ENCODE measurements at places on chromosomes 12 and 14.

- no peak for DNase-seq
These were observed 58.6 kb downstream of the TSPAN9 start for GRCh38 chr12:3135522-3136461.

GRCh38 chr14:89564286-89564957 is 147.4 kb upstream of the FOXN3 start:
- no peak for DNase-seq

DNA sequence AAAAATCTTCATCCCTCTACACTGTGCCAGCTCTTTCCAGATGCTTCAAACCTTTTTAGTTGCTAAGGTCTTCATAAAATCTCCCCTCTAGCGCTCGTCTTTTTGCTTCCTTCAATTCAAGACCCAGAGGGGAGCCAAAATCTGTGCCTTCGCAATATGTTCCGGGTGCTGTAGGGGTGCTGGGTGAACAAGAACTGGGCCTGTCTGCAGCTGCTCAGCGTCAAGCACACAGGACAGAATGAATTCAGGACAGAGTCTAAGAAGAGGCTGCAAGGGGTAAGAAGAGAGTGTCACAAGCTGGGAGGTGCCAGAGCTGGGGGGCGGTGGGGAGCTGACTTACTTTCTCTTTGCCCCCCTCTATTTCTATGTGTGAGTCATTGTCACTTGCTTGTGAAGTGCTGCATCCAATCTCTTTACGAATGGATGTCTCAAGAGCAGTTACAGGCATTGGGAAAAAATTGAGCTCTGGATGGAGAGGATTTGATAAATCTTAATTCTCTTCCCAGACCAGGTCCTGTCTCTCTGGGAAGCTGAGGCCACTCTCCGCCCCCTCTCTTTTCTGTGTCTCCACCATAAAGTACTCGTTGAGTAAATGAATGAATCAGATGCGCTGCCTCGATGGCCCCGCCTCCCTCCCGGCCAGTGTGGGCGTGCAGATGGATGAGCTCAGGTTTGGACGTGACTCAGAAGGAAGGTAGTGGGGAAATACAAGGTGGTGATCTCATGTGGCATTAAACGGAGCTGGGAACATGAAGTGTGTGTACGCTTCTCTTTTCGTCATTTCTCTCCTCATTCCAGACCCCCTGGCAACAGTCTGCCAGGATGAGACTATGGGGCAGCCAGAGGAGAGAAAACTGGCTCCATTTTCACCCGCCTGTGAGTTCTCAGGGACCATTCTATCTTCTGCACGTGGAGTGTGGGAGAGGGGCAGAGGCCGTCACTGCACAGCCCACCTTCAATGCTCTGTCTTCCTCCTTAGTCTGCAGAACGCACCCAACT is 91.3 kb downstream of the TSPAN9 start:
- peak; percentile 87 for DNase-seq

GRCh38 chr14:57687416-57687815 is 178.5 kb downstream of the SLC35F4 start:
- no peak for DNase-seq

DNA sequence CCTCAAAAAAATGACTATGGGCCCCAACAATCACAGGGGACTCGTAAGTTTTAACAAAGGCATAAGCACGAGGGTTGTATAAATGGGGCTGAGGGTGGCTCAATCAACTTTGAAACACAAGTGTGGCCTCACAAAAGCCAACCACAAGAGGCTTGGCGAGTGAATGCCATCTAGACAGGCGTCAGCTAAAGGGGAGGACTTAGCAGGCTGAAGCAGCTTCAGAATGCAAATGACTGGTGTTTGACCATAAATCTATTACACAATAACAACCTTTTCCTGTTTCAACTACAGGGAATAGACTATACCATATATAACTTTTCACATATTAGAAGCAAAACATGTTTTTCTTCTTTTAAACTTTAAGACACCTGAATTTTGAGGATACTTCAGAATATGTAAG is 777.9 kb downstream of the FSCB start:
- no peak for DNase-seq

- DNase-seq: no peak
These were observed 194.0 kb downstream of the ZFP36L1 start for GRCh38 chr14:68598621-68599447.

DNA sequence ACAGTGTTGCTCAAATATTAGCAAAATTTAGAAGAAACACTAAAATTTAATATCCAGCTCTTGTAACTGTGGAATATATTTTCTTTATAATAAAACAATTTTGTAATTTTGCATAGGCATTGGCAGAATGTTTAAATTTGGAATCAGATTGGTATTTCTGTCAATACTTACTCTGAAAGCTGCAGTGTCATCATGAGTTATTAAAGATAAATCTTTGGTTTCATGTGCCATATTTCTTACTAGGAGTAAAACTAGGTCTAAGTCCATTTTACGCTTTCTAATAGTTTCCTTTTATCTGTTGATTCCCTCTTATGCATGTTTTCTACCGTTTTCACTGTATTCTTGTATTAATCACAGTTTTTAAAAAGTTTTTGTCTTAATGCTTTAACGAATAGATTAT is 49.7 kb downstream of the CCDC91 start:
- DNase-seq: no peak

DNA sequence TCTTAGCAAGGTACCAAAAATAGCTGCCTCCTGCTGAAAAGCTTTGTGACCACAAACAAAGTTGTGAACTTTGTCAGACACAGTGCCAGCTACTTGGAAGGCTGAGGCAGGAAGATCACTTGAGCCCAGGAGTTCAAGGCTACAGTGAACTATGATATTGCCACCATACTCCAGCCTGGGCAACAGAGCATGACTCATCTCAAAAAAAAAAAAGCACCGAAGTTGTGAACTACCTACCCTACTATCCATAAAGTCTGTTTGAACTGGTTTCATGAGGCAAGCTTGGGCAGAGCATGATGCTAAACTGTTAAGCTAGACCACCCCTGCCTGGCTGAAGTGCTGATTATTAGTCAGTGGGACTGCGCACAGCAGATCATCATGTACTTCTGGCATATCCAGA is 75.5 kb downstream of the RAD52 start:
- no peak for DNase-seq

DNA sequence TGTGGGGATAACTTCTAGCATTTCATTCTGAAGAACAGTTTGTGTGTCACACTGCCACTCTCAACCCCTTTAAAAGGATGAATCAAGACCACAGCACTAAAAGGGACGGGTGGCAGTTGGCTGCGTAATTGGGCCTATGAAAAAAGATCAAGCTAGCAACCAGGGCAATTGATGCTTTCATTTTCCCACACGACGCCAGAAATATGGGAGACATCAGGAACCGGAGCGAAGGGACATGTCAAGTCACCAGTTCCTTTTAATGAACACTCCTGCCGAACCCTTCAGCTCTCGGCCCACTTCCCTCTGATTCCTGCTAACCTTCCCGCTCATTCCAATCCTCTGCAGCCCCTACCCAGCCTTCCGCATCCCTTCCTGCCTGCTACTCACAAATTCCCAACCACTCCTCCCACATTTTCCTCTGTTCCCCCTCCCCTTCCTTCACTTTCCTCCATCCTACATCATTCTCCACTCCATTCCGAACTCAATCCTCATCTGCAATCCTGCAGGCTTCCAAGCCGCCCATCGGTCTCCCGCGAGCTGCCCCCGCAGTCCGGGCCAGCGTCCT is 753 bp downstream of the CSRNP2 start:
- no peak for DNase-seq

DNA sequence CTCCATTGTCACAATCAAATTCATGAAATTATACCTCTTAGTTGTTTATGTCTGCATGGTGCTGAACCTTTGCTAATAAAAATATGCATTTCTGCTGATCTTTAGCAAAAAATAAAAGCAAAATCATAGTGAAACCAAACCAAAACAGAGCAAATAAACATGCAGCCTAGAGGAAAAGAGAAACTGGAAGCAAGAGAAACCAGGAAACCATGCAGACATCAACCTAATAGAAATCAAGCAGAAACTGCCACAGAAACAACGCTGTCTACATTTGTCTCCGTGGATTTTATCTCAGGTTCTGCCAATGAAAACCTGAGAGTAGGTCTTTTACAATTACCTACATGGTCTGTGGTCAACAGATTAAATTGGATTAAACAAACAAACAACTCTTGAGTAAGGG is 173.7 kb downstream of the SYT10 start:
- no peak for DNase-seq

DNA sequence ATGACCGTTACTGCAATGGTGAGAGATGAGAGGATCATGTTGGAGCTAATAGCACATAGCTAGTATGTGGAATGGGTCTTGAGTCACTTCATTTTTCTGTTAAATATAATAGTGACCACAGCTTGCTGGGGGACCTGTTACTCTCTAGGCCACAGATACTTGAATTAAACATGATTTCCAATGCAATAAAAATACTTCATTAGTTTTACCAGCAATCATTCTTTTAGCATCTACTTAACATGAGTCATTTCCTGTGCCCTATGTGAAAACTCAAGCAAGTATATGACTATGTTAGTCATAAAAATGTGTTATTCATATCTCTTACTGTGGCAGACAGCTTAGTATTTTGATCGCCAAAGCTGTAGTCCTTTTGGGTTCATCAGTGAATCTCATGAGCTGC is 798.8 kb downstream of the SLC16A7 start:
- DNase-seq: peak; percentile 92

DNA sequence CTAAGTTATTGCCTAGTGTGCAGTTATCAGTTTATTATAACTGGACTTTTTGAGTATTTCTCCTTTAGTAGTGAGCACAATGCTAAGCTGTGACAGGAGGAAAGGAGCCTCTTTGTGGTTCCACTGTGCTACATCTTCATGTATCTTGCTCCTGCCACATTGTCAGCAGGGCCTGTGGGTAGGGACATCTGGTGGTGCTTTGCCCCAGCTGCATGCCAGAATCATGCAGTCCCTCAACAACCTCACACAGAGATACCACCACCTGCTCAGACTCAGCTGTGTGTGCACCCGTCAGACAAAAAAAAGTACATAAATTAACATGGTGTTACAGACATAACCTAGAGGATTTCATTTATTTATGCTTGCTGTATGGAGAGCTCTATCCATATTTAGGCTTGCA is 51.1 kb downstream of the MIS18BP1 start:
- DNase-seq: no peak

DNA sequence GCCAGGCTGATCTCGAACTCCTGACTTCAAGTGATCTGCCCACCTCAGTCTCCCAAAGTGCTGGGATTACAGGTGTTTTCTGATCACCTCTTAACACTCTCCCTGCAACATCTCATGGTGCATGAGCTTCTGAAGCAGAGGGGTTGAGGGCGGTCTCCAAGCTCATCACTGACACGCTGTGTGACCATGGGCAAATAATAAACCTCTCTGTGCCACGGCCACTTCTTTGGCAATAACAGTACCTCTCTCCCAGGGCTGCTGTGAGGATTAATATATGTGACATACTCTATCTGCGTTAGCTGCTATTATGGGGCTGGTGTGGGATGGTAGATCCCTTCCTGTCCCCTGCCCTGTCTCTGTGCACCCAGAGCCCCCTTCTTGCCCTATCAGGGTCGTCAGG is 62.9 kb upstream of the LHX5 start:
- no peak for DNase-seq

- DNase-seq: no peak
These were observed 195.2 kb upstream of the CRY1 start for GRCh38 chr12:107288414-107289127.

DNA sequence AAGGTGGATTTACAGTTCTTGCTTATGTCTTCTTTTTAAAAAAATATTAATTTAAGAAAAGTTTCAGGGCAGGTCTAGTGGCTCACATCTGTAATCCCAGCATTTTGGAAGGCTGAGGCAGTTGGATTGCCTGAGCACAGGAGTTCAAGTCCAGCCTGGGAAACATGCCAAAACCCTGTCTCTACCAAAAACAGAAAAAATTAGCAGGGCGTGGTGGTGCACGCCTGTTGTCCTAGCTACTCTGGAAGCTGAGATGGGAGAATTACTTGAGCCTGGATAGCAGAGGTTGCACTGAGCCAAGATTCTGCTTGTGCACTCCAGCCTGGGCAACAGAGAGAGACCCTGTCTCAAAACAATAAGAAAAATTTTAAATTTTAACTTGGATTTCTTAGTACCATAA is 5.4 kb upstream of the TAS2R46 start:
- DNase-seq: no peak

DNA sequence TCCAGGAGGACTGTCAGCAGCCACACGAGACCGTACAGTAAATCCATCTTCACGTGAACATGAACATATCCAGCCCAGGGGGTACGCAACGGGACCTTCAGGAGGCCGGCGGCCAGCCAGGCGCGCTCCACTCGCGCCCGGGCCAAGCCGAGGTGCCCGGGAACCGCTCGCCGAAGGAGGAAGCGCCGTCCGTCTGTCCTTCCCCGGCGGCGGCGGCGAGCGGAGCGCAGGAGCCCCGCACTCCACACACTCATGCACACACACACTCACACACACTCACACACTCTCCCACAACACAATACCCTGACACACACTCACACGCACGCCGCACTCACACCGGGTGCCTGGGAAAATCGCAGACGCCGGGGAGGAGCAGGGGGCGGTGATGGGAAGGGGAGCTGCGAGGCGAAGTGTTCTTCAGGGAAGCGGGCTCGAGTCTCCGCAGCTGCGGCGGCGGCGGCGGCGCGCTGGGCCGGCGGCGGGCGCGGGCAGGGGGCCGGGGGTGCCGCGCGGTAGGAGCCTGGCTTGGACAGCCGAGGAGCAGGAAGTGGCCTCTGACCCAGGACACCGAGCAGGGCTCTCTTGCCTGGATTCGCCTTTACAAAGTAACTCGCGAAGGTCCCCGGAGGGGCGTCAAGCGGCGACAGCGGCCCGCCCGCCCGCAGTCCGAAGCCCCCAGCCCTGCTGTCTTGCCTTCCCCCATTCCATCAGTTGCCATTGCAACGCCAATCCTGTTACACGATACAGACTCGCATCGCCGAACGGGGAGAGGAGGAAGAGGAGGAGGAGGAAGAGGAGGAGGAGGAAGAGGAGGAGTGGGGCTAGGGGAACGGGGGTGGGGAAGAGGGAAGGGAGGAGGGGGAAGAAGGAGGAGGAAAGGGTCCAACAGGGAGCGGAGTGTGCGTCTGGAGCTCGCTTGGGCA is 601 bp downstream of the MDGA2 start:
- no peak for DNase-seq

DNA sequence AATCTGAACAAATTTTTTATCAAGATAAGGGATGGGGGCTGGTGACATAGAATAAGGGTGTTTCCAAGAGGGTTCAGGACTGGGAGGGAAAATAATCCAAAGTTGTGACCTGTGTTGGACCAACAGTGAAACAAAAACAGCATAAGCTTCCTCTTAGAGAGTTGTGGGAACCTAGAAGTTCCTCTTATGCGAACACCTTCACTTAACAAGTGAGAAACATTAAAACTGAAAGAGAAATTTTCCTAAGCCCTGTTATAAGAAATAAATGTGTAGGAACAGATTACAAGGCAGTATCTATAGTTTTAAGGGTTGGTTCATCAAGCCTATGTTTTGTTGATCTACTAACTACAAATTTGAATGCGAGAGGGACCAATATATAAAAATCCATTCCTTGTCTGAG is 58.4 kb downstream of the LLPH start:
- DNase-seq: no peak

- no peak for DNase-seq
These were observed 3.3 kb downstream of the ERP27 start for GRCh38 chr12:14935031-14935430.

DNA sequence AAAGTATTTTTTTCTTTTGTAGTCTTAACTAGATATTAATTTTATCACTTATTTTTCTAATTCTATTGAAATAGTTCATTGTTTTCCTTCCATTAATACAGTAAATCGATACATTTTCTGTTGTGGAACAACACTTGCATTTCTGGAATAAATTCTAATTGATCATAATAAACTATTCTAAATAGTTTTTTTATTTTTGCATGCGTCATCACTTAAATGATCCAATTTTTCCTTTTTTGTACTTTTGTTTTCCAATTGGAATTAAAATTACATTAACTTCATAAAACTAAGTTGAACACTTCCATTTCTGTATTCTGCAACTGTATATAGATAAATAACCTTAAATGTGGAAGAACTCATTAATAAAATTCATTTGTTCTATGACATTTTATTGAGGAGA is 202.5 kb downstream of the KCNC2 start:
- no peak for DNase-seq

Data from BJ (cell line).